Cardiac septum (tissue), 1 donor: ENCODE measurements at places on chromosomes 12 and 14. TPM values are rescaled to one million over a fixed set of nuclear protein-coding genes. Genes with fewer than 3 reads are reported as not detected.
A peak's percentile ranks its signal among the peaks of the same experiment; 100 is the strongest.

SPATS2 gene
- total RNA-seq, result 6.2 TPM

LRRK2 gene
- 7.1 TPM for total RNA-seq

KLRK1 gene
- 0.19 TPM for total RNA-seq

RND1 gene
- 0.62 TPM for total RNA-seq

GRCh38 chr14:50559990-50560930 lies at the start of gene ATL1:
TSS of gene ATL1 (plus strand) at chr14:50560145. CDS start at chr14:50560266, 121 bp downstream.
- peak; percentile 85 for DNase-seq

DNA sequence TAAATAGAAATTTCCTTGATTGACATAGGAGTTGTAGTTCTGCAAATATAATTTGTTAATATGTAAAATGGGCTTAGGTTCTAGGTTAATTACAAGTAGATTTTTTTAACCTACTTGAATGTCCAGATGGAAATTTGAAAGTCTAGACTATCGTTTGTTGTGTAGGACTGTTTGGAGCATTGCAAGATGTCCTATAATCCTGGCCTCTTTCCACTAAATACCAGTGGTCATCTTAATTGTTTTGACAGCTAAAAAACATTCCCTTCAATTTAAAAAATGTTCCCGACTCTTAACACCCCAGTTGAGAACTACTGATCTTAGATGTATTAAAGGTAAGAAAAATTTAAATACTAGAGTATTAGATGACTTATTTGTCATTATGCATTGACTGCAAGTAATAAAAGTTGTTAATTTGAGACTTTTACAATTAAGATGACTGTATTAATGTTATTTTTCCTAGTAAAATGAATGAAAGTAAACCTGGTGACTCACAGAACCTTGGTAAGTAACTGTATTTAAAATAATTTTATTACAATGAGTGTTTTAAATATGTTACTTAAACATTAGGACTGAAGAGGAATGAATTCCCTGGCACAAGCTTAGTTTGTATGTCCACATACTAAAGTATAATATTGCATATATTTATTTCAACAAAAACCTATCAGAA lies 21.8 kb downstream of the G2E3 start:
- no peak for DNase-seq

GRCh38 chr14:83994020-83994419 lies 1535.9 kb upstream of the FLRT2 start:
- no peak for DNase-seq

- no peak for DNase-seq
These were observed 294.7 kb downstream of the TTC6 start for GRCh38 chr14:37890095-37890494.

DNA sequence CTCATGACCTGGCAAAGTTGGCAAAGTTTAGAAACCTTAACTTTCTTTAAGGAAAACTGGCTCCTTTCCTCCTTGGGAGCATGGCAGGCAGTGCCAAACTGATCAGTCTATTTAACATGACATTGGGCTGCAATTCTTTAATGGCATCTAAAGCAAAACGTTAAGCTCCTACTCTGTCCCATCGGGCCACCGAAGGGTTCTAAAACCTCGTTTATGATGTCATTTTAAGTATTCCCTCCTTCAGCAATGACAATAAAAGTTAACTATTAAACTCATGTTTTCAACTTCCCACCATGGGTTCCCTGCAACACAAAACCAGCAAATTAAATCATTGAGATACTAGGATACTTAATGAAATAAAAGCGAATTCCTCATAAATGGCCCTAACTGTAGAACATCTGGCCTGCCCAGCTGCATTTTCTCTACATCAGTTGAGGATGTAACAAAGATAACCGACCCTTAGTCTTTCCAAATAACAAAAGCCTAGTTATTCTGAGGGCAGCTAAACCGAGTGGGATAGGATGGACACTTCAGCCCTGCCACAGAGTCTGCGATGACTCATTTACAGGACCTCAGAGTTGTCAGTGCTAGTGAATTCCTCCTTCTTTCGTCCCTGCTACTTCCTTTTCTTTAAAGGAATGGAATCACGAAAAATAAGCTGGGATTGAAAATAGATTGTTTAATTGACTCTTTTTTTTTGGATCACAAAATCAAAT lies 34.5 kb upstream of the RIC8B start:
- DNase-seq, result no peak

- no peak for DNase-seq
These were observed 263.4 kb upstream of the PLEKHG7 start for GRCh38 chr12:92439420-92439805.
